ENCODE measurements at places on chromosomes 7 and 10.

DNA sequence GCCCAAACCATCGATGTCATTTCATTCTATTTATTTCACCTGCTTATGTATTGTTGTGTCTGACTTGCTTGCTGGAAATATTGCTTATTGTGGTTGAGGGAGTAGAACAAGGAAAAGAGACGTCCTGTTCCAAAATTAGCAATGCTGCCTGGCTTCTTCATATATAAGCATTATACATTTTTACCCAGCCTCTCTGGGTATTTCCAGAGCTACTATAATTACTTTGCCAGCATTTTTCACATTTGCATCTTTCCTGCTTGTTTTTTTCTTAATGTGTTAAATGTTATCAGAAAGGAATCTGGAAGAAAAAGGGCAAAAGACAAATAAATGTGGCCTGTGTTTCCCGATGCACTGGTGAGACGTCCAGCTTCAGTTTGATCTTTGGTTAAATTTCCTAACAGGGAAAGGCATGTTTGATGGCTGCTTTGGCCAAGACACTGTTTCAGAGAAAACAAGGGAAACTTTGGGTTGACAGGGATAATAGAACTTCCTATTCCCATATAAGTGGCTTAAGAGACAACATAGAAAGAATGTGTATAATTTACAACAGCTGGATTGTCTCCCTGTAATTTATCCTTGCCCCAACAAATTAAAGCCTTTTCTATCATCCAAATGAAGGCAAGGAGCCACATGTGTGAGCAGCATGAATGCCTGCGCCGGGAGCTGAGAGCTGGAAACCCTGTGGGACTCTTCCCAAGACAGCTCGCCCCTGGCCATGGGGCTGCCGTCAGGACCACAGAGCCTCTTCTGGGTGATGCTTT is 671.1 kb upstream of the CELF2 start:
- no peak for DNase-seq

DNA sequence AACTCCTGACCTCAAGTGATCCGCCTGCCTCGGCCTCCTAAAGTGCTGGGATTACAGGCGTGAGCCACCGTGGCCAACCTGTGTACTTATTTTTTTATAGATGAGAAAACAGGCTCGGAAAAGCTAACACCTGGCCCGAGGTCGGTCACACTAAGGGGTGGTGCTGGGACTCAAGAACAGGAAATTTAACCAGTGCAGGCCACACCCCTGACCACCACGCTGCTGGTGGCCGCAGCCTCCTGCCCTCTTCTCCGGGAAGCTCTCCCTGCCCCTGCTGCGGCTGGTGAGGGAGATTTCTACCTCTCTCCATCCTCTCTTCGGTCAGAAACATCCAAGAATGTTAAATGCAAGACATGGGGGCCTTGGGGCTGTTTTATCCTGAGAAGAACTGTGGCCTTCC is 63.2 kb downstream of the TNRC18 start:
- DNase-seq: no peak

DNA sequence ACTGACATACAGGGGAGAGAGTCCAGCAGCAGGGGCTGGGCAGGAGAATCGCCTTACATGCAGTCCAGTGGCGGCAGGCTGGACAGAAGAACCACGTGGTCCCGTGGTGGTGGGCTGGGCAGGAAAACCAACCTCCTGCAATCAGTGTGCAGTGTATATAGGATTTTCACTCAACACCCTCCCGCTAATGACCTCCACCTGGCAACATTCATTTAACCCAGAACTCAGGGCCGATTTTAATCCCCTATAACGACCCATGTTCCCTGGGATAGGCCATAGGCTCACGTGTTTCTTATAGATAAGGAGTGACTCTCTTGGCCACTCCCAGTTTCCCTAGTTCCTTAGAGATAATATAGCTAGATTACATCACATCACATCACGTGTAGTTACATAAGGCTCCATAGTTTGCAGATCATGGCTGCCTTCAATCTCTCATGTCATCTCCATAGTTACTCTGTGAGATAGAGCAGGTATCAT is 19.4 kb downstream of the MTURN start:
- peak; percentile 19 for DNase-seq

- DNase-seq: no peak
Observed at GRCh38 chr7:130494431-130494858, 2.6 kb downstream of the MEST start.

DNA sequence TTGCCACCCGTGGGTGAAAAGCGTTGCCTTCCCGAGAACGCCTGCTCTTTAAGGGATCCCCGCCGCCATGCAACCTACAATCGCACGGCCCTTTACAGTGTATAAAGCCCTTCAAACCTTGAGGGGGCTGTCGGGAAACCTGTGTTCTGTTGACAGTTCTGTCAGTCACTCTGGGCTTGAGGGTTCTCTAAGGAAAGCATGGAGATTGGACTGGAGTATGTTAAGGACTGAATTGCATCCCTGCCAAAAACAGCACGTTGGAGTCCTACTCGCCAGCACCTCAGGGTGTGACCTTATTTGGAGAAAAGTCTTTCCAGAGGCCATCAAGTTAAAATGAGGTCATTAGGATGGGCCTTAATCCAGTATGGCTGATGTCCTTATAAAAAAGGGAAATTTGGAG is 70.6 kb downstream of the PFKFB3 start:
- DNase-seq: no peak

DNA sequence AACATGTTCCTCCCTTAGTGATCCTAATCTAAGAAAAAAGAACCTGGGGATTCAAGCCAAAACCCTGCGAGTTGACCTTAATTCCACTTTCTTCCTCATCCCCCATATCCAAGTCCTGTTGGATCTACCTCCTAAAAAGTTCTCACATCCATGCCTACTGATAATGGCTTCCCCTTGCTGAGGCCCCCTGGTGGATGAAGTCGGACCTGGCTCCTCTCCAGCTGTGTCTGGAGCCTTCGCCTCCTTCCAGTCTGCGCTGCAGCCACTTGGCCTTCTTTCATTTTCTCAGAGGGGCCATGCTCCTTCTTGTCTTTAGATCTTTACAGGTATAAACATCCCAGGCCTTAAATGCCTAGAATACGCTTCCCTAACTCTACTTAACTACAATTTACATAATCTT is 8.1 kb downstream of the PDE1C start:
- no peak for DNase-seq

- DNase-seq: no peak
Observed at GRCh38 chr7:637826-638225, 88.7 kb upstream of the DNAAF5 start.

GRCh38 chr7:125465527-125465926 is 535.9 kb upstream of the POT1 start:
- no peak for DNase-seq

- DNase-seq: no peak
Observed at GRCh38 chr10:52775132-52775647, 2.6 kb upstream of the MBL2 start.

- no peak for DNase-seq
Observed at GRCh38 chr10:102453502-102453901, 2.2 kb upstream of the C10orf95 start.

GRCh38 chr10:43944381-43945093 is 295.9 kb upstream of the ZNF32 start:
- no peak for DNase-seq

- no peak for DNase-seq
Observed at GRCh38 chr10:21705142-21705827, 171.3 kb downstream of the MLLT10 start.

GRCh38 chr7:64187408-64187807 is 19.6 kb upstream of the ZNF735 start:
- DNase-seq: no peak

- DNase-seq: no peak
Observed at GRCh38 chr7:111129435-111129834, 38.5 kb downstream of the LRRN3 start.

- DNase-seq: no peak
Observed at GRCh38 chr10:12022580-12023257, 19.9 kb downstream of the UPF2 start.

DNA sequence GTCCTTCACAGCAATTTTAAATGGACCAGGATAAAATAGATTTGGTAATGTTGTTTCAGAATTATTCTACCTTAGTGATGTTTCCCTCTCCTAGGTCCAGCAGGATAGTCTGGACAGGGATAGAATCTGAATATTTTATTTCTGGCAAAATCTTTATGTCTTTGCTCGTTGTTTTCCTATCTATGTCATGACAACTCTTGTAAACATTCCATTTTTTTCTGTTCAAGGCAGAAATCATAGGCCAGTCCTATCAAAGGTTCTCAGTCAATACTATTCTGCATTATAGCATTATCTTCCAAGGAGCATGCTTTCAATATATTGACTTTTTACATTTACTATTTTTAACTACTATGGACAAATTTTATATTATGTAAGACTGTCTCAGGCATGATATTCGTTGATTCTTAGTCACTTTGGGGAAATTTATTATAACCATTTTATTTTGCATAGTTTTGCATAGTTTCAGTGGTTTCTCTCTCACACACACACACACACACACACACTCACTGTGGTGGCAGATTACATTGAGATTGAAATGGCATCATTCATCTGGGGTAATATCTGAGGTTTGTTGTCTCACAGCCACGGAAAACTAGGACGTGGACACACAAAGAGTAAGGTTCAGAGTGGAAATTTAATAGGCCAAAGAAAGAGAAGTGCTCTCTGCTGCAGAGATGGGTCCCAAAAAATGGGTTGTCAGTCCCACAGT is 17.2 kb downstream of the TAS2R60 start:
- peak; percentile 2 for DNase-seq

DNA sequence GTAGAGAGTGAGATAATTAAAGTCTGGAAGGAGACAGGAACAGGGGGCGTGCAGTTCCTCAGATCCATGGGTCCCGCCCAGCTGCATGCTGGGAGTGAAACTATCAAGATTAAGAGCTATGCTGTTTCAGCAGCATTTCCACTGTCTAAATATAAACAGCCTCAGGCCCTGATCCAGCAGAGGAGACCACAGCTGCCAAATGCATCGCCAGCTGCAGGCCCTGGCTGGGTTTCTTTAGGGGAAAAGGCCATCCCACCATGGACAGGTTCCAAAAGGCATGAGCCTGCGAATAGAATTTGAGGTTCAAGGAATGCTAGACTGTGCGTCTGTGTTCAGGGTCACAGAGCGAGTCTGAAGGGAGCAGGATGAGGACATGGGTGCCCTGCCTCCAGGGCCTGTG is 411.4 kb downstream of the PAXIP1 start:
- DNase-seq: no peak

DNA sequence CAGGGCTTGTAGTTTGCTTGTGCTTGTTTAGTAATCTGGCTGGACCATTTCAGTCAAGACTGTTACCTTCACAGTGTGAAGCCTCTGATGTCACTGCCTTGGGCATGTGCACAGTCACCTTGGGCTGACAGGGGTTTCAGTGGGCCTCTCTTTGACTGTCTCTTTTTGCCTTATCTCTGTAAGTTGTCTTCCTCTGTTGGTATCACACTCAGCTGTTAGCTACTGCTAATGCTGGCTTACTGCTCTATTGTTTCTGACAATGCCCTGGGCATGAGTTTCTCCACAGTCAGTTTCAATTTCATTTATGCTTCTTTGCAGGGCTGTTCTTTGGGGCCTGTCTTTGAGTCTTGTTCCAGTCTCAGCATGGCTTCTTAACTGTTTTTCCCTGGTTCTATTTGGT is 201.9 kb upstream of the SHH start:
- no peak for DNase-seq

DNA sequence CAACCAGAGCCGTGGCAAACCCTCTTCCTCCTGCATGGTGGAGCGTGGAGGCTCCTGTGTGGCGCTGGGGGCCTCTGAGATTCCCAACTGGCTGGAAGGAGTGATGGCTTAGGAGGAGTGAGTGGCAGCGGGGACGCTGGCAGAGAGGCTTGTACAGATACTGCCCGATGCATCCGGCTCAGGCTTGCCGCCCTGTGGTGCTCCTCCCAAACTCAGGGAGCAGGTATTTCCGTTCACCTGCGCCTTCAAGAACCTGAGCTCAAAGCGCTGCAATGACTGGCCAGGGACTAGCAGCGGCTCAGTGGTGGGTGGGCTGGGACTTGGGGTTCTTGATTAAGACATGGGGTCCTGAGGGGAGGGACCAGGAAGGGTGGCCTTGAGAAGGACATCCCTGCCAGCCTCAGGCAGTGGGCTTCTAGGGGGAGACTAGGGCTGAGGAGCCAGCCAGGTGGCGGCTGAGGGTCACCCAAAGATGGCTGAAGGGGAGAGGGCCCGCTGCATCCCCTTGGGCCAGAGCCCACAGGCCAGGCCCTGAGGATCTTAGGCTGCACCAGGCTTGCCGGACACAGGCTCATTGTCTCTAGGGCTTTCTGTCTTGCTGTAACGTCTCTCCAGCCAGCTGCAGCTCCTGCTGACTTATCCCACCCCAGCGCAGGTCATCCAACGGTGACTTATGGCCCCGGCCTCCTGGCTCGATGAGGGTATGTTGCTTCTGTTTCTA is 3.2 kb downstream of the ZNF775 start:
- no peak for DNase-seq

GRCh38 chr7:134370135-134370534 is 53.4 kb upstream of the SLC35B4 start:
- no peak for DNase-seq

GRCh38 chr10:60820093-60820754 is 41.9 kb downstream of the CDK1 start:
- DNase-seq: peak; percentile 30

DNA sequence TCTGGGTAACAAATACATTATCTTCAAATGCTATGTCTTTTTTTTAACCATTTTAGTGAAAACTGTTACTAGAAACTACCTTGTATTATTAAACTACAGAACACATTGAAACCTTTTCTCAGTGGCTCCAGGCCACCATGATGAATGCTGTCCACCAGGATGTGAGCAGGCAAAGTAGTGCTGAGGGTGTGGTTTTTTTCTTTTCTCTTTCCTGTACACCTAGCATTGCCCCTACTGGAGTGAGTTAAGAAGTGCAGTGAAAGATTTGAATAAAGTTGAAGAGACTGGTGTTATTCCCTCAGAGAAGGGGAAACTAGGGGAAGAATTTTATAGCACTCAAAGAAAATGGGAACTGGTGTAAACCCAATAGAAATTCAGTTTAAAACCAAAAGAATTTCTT is 120.0 kb upstream of the SAMD8 start:
- peak; percentile 23 for DNase-seq

- no peak for DNase-seq
Observed at GRCh38 chr7:18637516-18637915, 142.0 kb downstream of the HDAC9 start.

DNA sequence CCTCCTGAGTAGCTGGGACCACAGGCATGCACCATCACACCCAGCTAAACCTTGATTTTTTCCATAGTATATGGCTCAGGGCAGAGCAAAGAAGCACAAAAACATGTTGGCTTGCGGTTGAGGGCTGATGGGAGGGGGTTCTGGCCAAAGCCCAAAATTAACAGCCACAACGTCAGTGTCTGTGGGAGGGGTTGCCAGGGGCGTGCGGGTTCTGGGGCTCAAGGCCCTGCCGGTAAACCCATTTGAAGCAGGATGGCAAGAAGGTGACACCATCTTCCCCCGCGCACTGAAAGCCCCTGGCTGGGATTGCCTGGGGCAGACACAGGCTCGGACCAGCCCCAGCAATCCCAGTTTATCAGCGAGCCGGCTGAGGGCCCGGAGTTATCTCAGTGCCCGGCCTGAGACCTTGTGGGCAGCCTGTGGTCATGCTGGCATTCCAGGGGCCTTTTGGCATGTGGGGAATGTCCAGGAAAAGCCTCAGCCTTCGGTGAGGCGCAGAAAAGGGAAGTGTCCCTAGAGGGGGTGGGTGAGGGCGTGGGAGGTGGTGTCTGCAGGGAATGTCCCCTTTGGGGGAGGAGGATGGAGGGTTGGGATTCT is 167.7 kb upstream of the TNRC18 start:
- no peak for DNase-seq

GRCh38 chr7:91162436-91162835 is 101.8 kb upstream of the FZD1 start:
- DNase-seq: peak; percentile 81

Data from MV-4-11 (cell line).